ENCODE measurements at places on chromosomes 7 and 10.
A peak's percentile ranks its signal among the peaks of the same experiment; 100 is the strongest.

- DNase-seq = no peak
These were observed 75.5 kb upstream of the KAT6B start for GRCh38 chr10:74750848-74751274.

DNA sequence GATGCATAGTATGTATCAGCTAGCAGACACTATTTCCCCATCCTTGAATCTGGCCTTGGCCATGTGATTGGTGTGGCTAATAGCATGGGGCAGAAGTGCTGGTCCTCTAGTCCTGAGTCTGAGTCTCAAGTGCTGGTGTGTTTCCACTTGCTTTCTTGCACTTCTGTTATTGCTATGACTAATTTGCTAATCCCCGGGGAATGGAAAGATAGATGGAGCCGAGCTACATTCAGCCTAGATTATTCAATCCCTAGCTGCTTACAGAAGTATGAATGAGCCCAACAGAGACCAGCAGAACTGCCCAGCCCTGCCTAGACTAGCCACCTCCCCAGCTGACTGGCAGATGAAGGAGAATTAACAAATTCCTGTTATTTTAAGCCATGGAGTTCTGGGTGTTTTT, 53.2 kb upstream of the SYPL1 start:
- DNase-seq = no peak

- DNase-seq = no peak
These were observed 818 bp upstream of the SUPV3L1 start for GRCh38 chr10:69179089-69179742.

- no peak for DNase-seq
These were observed 72.6 kb downstream of the FOXL3 start for GRCh38 chr7:362402-363096.

GRCh38 chr10:14382531-14382930, 51.8 kb upstream of the FRMD4A start:
- no peak for DNase-seq

DNA sequence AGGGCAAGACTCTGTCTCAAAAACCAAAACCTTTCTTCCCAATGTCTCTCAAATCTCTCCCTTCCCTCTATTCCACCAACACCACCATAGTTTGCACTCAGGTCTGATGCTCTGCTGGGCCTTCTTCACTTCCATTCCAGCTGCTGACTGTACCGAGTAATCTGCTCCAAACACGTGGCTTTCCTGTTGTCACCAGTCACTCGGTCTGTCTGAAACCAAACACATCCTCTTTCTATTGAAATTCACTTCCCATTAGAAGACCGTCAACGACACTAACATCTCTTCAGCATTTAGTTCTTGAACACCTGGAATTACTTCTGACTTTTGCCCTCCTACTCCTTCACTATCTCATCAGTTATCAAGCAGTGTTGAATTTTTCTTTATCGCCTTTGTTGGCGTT, 4.7 kb upstream of the NRF1 start:
- no peak for DNase-seq

DNA sequence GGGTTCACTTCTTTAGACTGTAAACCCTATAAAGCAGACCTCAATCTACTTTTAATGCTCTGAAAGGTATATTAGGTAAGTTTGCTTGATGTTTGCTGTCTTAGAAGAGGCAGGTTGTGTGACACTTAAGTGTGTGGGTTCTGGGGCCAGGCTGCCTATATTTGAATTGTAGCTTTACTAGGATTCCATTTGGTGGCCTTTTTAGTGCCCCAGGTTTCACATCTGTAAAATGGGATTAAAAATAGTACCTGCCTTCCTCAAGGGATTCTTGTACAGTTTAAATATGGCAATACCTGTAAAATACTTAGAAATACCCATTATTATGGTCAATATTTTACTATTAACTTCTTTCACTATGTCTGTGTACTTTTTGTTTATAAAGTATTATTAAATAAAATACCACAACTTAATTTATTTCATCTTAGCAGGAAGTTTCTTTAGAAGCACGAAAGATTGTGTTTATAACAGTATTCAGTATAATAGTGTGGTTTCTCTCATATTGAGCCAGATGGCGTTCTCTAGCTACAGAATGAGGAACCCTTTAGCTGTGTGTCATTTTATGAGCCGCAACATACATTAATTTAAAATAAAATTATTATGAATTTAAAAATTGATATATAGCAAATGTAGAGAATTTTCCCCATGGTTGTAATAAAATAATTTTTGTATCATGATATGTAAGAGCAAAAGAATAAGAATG, 94.2 kb downstream of the CDK14 start:
- DNase-seq = no peak

DNA sequence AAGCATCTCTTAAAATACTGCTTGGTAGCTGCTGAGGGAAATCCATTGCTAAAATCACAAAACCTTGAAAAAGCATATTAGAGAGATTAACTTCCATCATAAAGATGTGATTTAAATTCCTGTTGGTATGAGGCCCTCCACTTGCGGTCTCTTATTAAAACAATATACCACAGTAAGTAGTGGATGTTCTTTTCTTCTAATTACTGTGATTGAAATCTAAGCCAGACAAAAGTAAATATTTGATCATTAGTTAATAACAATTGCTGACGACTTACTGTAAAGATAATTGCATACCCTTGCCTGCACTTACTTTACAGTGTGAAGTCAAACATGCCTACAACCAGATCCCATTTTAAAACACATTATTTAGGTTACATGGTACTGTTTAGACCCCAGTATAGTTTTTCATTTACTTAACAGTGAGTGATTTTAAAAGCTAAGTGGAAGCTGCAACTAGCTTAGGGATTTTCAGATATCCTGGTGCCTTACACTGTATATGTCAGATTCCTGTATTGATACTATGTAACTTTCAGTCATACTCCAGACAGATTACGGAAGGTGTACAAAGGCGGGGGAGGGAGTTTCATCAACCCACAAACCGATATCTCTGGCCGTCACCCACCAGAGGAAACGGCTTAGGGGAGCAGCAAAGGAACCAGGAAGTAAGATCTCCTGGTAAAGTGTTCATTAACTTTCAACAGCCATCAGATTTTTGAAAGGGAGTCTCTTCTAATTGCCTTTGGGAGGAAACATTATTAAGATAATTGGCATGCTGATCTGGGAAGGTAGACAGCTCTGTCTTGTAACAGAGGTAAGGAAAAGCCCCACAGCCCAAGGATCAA, 986 bp downstream of the NRP1 start:
- no peak for DNase-seq

DNA sequence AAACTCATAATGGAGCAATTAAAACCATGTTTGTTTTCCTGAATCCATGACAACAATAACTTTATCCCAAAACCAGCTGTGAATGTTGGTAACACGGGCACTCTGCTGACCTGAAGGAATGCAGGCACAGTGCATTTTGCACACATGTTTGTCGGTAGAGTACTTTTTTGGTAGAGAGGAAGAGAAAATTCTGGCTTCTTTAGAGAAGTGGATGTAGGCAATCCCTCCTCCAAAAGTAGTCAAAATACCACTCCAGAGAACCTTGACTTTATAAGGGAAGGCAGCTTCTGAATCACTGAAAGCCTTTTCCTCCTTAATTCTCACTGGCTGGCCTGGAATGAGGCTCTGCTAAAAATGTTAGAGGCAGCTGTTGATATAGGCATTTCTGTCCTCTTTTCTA, 15.8 kb upstream of the ACTA2 start:
- no peak for DNase-seq

GRCh38 chr7:132108563-132108962, 467.7 kb downstream of the PLXNA4 start:
- DNase-seq = no peak

DNA sequence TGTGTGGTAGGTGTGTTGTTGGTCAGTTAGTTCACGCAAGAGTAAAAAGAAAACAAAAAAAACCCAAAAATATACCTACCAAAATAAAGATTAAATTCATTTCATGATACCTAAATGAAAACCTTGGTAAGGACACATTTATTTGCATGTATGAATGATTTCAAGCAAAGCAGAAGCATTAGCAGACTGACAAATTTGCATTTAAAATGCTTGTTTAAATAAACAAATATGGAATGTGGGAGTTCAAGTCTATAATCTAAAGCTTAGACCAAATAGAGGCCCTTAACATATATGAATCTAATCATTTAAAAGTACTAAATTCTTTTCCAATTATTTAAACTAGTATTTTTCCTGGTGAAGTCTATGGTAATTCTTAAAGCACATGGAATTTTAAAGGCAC, 35.8 kb downstream of the GNAT3 start:
- no peak for DNase-seq

GRCh38 chr7:141748396-141748795, 10.2 kb downstream of the SSBP1 start:
- no peak for DNase-seq

DNA sequence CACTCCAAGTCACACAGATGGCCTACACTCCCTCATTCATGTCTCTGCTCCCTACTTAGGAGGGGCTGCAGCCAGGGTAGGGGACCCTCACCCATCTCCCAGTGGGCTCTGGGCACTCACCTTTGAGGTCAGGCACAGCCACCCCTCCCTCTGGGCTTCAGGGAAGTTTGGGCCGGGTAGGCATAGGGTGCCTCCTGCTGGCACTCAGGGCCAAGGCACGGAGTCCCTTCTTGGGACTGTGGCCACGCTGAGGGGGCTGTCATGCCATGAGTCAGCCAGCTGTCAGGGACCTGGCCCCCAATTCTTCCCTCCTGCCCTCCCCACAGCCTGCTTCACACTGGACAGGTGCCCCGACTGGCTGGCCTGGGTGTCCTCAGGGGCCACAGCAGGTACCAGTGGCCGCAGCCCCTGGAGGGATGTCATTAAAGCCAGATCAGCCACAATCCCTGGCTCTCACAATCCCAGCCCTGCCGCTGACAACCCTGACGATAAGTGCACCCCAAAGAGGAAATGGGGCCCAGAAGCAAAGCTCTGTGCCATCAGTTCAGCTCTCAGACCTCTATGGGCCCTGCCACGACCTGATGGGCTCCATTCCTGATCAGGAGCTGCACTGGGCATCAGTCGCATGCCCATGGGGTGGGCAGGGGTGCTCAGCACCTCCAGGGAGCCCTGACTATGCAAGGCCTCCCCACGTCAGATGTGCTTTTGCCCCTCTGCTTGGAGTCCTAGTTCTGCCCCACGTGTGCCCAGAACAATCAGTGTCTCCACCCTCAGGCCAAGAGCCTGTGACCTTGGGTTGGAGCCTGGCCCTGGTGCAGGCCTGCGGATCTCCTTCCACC, 34.1 kb upstream of the RET start:
- no peak for DNase-seq

DNA sequence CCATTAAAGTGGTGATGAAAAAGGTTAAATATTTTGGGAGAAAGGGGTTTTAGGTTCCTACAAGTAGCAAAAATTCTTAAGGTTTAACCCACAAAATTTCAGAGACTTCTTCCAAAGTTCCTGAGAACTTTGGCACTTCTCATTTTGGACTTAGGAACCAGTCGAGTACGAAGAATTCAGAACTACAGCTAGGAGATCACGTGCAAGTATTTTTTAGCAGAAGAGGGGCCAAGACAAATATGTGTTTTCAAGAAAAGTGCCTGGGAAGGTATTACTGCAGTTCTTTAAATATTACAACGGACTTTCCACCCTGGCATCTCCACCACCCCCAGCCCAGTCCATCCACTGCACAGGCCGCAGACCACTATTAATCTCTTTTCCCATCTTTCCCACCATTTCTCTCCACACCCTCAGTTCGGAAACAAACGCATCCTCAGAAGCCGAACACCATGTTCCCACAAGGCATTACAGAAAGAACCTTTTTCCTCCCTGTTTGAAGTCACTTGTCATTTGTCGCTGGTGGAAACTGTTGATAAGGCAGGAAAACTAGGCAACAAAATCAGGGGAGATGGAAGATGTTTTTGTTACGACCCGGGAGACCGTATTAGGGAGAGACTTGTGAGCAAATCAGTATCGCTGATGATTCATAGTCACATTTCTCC, 7.1 kb downstream of the INHBA start:
- DNase-seq = no peak

DNA sequence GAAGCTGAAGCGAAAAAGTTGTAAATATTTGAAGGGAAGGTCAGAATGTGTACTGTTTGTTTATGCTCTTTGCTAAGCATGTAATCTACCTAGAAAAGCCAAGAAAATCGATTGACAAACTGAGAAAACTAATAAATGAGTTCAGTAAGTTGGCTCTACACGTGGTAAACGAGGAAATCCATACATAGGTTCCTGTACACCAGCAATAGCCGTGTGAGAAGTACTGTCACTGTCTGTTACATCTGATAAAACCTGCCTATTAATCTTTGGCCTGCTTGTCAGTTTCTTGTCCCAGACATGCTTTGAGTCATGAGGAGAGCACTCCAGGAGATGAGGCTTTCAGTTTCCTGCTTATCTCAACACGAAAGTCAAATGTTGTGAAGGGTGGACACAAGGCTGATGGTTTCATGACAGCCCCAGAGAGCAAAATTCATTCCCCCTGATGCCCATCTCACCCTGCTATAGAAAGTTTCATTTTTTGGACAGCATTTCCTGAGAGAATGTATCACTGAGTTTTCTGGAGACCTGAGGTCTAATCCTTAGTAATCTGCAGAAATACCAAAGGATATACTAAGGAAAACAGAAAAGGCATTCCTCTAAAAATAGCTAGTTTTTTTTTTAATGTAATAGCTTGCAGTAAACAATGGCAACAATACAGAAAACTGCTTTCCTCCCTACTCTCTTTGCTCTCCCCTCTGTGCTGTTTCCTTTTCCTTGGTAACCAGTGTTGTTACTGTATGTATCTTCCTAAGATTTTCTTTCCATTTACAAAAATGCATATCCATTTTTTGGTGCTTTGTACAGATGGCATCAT, 18.8 kb downstream of the BMPR1A start:
- no peak for DNase-seq

GRCh38 chr10:66045859-66046258, 880.0 kb upstream of the LRRTM3 start:
- no peak for DNase-seq

DNA sequence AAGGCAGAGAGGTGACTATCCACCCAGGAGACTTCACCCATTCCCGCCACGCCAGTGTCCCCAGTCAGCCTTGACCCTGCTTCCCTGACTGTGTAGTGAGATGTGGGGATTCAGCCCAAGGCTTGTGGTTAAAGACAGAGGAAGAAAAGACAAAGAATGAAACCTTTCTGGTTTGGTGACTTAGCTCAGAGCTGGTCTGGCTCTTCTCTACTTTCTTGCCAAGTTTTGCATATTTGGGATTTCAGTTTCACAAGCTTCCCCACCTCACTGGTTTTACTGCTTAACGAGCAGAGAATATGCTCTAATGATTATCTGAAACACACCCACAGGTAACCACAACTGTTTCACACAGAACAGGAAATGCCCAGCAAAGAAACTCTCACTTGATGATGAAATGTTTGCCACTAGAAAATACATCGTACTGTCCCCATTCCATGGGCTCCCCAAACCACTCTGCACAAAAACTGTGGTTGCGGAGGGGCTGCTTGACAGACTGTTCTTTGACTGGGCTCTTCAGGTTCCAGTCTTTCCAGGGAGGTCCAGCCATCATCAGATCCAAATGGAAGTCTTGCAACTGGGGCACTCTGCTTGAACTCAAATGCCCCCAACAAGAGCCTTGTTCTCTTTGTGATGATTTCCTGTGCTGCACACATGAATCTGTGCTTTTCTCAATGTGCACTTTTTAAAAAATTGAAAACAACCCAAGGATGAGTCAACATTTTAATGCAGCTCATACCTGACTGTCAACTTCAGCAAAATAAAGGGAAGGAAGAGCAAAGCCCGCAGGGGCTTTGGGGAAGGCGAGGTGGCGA, 95.5 kb downstream of the CTBP2 start:
- peak; percentile 48 for DNase-seq

GRCh38 chr7:144824360-144824759, 11.5 kb downstream of the TPK1 start:
- DNase-seq = no peak
